ENCODE measurements at places on chromosomes 16 and 17.

GRCh38 chr17:79561486-79562133 is 49.2 kb downstream of the RBFOX3 start:
- no peak for DNase-seq

DNA sequence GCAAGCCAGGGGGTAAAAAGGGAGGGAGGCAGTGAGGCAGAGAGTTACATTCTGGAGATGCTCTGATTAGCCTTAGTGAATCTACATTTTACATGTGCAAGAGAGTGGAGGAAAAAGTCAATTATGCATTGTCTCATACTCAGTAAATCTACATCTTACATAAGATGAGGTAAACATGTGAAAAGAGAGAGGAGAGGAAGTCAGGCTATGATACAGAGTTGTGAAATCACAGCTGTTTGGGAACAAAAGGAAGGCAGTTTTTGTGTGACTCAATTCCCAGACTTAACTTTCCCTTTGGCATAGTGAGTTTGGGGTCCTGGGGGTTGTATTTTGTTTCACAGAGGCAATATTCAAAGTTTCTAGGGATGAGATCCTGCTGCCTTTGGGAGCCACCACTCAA is 67.8 kb downstream of the GP2 start:
- DNase-seq = no peak

GRCh38 chr17:82073446-82073845 is 7.8 kb upstream of the DUS1L start:
- DNase-seq = no peak

GRCh38 chr16:1923299-1924034 is 5.3 kb upstream of the HS3ST6 start:
- peak; percentile 47 for DNase-seq

GRCh38 chr17:37322826-37323561 is 52.8 kb upstream of the C17orf78 start:
- DNase-seq = no peak

GRCh38 chr16:65579050-65579449 is 457.2 kb upstream of the CDH11 start:
- DNase-seq = peak; percentile 18

DNA sequence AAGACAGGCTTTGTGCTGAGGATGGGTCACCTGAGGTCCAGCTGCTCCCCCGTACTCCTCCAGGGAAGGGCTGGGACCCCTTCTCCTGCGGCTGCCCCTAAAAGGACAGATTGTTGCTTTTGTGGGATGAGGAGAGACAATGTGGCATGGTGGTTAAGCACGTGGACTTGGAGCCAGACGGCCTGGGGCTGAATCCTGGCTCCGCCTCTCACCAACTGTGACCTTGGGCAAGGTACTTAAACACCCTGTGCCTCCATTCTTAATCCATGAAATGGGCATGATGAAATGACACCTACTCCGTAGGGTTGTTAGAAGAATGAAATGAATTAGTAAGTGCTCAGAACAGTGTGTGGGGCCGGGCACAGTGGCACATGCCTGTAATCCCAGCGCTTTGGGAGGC is 39.6 kb upstream of the PLCG2 start:
- DNase-seq = no peak

- DNase-seq = no peak
These were observed 1.3 kb upstream of the CDH3 start for GRCh38 chr16:68643847-68644246.

DNA sequence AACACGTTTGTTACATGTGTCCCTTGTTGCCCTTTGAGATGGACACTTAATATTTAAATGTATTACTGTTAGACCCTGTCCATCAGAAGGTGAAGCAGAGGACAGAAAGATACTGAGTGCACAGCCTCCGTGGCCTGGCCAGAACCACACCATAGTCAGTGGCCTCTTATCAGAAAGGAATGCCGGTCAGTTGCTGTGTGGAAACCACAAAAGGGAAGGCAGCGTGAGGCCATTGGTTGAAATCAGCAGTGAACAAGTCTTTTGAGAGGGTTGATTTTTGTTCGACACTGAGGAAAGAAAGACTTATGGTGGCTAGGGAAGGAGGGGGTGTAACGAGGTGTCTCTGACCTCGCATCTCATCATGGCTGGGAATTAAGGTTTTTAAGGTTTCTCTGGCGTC is 85.4 kb upstream of the CLEC18A start:
- DNase-seq = peak; percentile 34

GRCh38 chr17:10683853-10684252 is 13.5 kb downstream of the SCO1 start:
- DNase-seq = peak; percentile 42

DNA sequence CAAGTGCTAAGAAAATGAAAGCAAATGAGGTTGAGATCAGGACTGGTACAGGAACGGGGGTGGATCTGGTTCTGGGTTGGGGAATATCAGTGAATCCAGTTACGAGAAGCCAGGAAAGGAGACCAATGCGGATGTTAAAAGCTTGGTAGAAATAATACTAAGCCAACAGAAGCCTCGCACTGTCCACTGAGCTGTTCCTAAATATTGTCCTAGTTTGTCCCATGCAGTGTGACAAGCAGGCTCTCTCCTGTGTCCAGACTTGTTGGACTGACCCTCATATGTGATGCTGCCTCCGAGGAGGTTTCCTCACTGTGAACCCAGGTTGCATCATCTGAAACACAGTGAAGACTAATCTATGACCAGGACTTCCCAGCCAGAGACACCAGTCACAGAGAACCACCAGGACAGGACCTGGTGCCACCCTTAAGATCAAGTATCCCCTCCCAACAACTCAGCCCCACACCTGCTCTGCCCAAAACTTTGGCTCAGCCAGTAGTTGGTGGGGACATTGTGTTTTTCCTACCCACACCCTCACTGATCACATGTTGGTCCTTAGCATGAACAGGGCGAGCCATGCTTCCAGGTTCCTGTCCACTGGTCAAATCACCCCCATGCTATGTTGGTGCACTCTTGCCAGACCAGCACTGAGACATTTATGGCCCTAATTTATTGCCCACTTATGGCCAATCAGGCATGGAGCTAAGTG is 32.7 kb upstream of the SCNN1B start:
- no peak for DNase-seq

DNA sequence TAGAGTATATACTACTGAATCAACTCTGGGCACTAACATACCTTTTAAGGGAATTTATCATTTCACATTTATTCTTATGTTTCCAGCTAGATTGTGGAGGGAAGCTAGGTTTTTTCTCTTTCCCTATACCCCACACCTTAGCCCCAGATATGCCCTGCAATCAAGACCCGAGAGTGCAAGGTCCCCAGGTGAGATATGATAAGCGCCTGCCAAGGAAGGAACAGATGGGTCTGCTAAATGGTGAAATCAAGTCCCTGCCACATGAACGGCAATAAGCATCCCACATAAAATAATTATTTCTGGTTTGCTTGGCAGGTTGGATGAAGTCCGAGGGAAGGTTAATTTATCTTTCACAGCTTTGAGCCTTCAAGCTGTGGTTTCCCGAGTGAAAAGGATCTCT is 195.5 kb downstream of the TOX3 start:
- no peak for DNase-seq

GRCh38 chr17:332558-333322 is 19.9 kb downstream of the RPH3AL start:
- DNase-seq = peak; percentile 75

GRCh38 chr17:3630781-3631180 is 5.3 kb downstream of the SHPK start:
- no peak for DNase-seq

- no peak for DNase-seq
These were observed 13.0 kb downstream of the HYDIN start for GRCh38 chr16:71217506-71217905.

- no peak for DNase-seq
These were observed 2.2 kb downstream of the LMF1 start for GRCh38 chr16:968620-969019.

DNA sequence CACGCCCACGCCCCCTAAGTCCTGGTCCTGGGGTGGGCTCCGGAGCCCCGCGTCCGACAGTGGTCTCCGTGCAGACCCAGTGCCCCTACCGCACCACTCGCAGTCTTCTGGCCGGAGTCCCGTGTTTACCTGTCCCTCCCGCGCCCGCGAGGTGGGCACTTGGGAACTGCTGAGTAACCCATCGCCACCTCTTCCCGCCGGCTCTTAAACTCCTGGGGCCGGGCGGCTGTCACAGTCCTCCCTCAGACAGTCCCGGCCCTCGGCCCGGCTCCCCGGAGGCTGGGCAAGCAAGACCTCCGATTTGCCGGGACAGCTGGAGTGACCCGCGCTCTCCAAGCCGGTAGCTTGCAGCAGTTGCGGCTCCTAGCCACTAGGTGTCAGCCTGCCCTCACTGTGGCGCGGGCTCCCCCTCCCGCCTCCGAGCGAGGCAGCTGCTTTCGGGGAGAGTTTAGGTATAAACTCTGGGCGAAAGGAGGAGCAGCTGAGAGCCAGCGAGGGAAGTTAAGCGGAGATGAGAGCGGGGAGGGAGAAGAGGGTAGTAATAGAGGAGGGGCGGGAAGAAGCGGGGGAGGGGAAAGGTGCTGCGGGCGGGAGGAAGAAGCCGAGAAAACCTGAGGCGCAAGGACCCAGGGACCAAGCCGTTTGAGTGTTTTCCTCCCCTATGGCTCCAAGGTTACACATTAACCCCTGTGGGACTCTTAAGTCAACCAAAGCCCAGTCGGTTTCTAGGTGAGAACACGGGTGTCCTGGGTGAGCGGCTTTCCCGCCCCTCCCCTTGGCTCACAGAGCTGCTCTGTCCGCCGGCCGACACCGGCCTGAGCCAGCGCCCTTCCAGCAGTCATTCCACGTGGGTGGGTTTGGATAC is 826 bp upstream of the TLCD1 start:
- DNase-seq = peak; percentile 93

DNA sequence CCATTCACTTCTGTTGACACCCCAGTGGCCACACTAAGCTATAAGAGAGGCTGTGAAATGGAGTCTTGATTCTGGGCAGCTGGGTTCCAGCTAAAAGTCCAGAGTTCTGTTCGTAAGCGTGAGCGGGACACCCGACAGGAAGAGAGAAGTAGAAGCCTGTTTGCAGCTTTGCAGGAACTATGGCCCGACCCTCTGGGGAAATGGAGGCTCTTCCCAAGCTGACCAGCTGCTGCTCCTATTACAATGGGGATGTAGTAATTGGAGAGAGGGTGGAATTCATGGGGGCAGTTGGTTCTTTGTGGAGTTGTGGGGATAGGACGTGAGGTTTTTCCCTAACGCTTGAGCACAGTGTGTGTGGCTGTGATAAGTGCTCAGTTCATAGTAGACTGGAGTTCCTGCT is 28.4 kb downstream of the UBALD1 start:
- no peak for DNase-seq

All from fibroblast of skin of abdomen (primary cell).